ENCODE measurements at places on chromosomes 2 and 18. TPM values are rescaled to one million over a fixed set of nuclear protein-coding genes. Genes with fewer than 3 reads are reported as not detected.

GRCh38 chr2:222884805-222885424 lies 24.1 kb downstream of the ACSL3 start:
- no peak for DNase-seq

TSPYL6 gene
- not detected for polyA plus RNA-seq

DNA sequence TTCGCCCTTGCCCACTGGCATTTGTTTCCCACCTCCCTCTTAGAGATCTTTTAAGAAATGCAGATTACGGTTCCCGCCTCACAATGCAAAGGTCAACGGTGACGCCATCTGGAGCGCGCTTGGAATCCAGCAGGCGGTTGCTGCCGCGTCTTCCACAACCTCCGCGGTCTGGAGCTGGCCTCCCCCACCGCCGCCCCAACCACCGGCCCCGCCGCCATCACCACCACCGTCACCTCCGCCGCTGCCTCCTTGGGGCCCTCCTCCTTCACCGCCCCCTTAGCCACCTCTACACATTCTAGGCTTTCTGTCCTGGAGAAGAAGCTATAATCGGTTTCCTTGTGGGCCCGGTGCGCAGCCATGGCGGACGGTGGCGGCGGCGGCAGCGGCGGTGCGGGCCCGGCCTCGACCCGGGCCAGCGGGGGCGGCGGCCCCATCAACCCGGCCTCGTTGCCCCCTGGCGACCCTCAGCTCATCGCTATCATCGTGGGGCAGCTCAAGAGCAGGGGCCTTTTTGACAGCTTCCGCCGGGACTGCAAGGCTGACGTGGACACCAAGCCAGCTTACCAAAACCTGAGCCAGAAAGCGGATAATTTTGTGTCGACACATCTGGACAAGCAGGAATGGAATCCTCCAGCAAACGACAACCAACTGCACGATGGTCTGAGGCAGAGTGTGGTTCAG lies at the start of gene BOD1L2:
BOD1L2 (plus strand) TSS at position 132 of the 681 bp plus-strand sequence; CDS start at position 358, 226 bp downstream.
- DNase-seq = no peak

GRCh38 chr2:204496779-204497178 lies 48.5 kb upstream of the PARD3B start:
- DNase-seq = no peak

SERPINB4 gene
- polyA plus RNA-seq = 0.10 TPM

DNA sequence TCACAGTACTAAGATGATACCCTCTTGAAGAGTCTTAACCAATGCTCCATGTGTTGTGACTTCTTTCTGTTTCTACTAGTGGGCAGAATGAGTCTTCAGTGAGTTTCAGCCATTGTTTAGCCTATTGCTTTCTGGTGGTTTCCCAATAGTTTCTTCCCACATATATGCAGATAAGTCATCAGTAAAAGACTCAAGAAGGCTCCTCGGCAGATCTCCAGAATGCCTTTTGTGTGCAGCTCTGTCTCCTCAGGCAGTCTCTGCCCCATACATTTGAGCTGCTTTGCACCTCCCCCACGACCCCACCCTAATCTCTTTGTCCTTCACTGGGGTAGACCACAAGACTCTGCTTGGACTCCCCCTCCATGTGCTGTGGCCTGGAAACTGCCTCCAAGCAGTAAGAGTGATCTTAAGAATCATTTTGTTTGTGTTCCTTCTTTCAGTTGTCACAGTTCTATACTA lies 71.6 kb upstream of the CHRNA1 start:
- DNase-seq = no peak

- no peak for DNase-seq
These were observed 111.5 kb downstream of the MBD5 start for GRCh38 chr2:148132412-148132811.

DNA sequence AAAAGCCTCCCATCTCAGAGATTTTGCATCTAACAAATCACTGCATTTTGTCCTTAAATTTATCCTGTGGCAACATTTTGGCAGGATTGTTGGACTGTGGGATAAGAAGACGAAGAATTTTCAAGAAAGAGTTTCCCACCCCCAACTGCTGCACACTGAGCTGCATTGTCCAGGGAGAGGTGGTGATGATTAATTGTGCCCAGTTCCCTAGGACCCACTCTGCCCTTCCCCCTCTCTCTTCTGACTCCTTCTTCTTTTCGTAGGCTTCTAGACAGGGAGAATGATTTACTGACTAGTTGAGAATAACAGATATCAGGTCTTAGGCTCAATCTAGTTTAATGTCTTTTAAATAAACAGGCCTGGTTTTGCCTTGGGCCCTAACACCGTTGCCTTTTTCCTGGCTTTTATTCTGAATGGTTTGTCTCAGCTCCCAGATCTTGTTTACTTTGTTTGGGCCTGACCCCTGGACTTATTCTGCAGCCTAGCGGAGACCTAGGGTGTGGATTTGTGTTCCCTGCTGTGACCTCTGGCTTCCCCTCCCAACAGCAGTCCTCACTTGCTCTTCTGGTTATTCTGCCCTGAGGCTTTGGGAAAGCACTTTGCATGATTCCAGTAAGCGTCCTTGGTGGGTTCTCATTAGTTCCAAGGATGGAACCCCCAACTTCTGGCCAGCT lies 233.3 kb downstream of the INSIG2 start:
- DNase-seq = no peak

DNA sequence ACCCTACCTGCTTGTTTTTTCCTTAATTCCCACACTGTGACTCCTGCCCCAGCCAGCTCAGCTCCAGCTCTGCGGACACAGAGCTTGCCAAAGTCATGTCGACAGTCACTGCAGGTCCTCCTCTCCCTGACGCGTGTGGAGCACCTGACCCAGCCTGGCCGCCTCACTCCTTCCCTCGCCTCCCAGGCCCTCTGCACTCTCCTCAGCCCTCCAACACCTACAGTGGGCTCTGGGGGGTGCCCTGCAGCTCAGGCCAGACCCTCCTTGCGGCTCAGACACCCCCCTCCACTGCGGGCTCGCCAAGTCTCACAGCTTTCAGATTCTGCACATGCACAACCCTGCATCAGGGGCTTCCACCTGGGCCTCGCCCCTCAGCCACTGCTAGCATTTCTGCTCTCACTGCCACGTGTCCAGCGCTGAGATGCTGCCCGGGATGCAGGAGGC lies 68.3 kb downstream of the NDUFA10 start:
- no peak for DNase-seq

EGR4 gene
- not detected for polyA plus RNA-seq

DNA sequence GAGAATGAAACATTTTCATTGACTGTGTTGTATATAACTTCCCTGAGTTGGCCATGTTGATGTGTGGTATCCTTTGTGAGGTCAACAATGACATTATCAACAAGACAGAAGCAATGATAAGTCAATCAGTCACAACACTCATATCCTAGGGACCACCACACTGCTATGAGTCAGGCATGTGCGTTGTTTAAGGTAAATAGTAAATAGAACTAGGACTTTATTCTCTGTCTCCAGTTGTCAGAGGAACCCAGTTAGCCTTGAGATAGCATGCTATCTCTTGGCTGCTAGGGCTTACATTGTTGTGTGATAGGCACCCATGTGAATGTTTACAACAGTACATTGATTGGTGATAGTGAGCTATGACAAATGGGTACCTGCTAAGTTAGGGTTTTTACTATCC lies 37.3 kb downstream of the GPD2 start:
- no peak for DNase-seq

ITGB6 gene
- not detected for polyA plus RNA-seq

GRCh38 chr2:3659447-3660432 lies 1.7 kb downstream of the ALLC start:
- DNase-seq = no peak

GRCh38 chr18:36186461-36187192 lies 670 bp upstream of the MOCOS start:
- DNase-seq = peak; percentile 74

DNA sequence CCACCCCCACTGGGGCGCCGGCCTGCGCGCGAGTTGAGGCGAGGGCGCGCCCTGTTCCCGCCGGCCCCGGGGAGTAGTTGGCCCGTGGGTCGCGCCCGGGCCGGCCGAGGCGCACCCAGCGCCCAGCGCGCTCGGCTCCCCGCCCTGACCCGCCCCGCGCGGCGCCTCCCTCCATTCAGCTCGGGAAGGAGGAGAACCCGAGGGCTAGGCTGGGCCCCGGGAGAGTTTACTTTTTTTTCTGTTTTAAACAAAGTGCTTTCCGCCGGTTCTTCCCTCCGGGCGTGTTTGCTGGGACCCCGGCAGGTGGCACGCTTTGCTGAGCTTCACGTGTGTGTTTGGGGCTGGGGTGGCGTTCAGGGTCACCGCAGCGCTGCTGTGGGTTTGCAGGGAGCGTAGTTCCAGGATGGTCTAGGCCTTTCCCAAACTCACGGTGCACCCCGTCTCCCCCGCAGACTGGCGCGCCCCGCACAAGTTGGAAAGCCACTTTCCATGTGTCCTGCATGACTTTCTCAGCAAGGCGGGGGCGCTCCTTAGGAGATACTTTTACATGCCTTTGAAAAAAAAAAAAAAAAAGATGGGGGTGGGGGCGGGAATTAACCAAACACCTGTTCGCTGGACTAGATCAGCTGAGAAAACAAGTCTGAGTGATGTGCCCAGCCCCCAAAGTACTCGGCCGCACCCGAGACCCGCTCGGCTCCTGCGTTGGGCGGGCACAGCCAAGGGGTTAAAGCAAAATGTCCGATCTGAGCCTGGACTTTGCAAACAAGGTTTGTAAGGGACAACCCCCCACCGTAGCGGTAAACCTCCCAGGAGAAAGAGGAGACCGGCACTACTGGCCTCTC lies 825 bp downstream of the ITGA6 start:
- peak; percentile 54 for DNase-seq

- no peak for DNase-seq
These were observed 5.4 kb upstream of the PUM2 start for GRCh38 chr2:20356042-20356441.

EVA1A gene
- polyA plus RNA-seq = 0.62 TPM

DNA sequence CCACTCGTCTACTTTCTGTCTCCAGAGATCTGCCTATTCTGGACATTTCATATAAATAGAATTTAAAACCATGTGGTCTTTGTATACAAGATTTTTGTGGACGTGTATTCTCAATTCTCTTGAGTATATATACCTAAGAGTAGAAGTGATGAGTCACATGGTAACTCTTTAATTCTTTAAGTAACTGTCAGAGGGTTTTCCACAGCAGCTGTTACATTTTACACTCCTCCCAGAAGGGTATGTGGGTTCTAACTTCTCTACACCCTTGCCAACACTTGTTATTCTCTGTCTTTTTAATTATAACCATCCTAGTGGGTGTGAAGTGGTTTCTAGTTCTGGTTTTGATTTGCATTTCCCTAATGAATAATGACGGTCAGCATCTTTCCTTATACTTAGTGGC lies 70.9 kb downstream of the MAP3K20 start:
- no peak for DNase-seq

GRCh38 chr18:40040574-40040973 lies 1914.5 kb upstream of the PIK3C3 start:
- DNase-seq = no peak

- no peak for DNase-seq
These were observed 161.7 kb downstream of the FHOD3 start for GRCh38 chr18:36459203-36459602.

DNA sequence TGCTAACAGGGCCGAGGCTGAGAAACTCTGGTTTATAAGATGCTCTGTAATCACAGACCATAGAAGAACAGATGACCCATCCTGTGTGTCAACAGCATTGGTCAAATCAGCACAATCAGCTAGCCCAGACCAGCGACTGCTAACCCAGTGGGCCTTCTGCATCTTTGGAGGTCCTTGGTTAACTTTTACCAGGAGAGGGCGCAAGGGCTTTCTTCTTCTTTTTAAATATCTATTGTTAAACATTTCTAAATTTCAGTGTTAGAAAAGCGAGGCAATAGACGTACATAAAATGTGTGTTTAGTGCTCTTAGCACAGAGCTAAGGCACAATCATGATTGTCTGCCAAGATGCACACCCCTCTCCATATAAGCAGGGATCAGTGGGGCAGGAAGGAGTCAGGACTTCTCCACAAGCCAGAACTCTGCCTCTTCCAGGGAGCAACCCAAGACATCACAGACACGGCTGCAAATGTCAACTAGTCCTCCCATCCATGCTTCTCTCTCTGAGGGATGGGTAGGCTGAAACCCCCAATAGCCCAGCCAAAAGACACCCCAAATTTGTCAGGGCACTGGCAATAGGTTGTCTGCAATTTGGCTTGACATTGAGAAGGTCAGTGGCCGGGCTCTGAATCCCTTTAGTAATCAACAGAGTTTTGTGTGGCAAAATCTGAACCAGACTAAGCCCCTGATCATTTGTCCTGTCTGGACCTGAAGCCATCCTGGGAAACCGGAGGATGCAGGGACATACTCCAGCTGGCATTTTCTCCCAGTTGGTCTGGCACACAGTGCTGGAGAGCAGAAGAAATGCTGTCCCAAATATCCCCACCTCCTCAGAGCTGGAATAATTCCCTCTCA lies 188.2 kb downstream of the BCL2 start:
- DNase-seq = peak; percentile 80

- no peak for DNase-seq
These were observed 533.7 kb upstream of the CHAC2 start for GRCh38 chr2:53233759-53234547.

GRCh38 chr18:10456718-10457117 lies 2.3 kb downstream of the APCDD1 start:
- no peak for DNase-seq

GRCh38 chr18:3706279-3707097 lies 256.5 kb downstream of the TGIF1 start:
- no peak for DNase-seq

DNA sequence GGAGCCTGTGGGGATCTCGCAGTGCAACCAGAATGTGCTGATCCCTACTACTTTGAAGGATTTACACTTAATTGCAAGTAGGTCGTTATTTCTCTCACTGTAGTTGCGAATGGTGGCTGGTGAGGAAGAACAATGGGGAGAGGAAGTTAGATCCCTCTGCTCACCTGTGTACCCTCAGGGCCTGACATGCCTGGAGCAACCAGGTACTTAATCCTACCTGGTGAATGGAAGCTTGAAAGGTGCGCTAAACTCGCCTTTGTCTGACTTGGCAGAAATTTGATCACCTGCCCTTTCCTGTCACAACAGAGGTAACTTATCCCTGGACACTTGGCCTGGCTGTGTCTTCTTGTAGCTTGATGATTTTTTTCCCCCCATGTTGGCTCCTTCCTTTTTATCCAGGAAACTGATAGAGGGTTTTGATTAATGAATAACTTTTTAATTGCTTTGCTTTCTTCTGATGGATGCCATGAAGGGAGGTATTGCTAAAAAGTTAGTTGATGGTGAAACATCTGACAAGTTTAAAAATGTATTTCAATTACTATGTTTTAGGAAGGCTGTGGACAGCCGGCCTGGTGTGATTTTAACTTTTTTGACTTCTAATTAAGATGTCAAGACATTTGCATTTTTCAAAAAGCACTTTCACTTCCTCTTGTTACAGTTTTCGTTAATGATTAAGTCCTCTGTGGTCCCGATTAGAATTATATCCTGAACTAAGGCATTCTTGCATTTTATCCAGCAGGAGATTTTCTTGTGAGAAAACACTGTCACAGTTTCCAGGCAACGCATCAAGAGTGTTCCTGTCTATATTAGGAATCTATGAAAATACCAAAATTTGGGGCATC lies 9.2 kb downstream of the SGPP2 start:
- DNase-seq = no peak
